ENCODE measurements at places on chromosomes 1 and 21.
A peak's percentile ranks its signal among the peaks of the same experiment; 100 is the strongest.

GRCh38 chr1:7278827-7279765 lies 492.0 kb upstream of the VAMP3 start:
- no peak for DNase-seq

GRCh38 chr1:201127755-201128455 lies 921 bp upstream of the ASCL5 start:
- DNase-seq = no peak

DNA sequence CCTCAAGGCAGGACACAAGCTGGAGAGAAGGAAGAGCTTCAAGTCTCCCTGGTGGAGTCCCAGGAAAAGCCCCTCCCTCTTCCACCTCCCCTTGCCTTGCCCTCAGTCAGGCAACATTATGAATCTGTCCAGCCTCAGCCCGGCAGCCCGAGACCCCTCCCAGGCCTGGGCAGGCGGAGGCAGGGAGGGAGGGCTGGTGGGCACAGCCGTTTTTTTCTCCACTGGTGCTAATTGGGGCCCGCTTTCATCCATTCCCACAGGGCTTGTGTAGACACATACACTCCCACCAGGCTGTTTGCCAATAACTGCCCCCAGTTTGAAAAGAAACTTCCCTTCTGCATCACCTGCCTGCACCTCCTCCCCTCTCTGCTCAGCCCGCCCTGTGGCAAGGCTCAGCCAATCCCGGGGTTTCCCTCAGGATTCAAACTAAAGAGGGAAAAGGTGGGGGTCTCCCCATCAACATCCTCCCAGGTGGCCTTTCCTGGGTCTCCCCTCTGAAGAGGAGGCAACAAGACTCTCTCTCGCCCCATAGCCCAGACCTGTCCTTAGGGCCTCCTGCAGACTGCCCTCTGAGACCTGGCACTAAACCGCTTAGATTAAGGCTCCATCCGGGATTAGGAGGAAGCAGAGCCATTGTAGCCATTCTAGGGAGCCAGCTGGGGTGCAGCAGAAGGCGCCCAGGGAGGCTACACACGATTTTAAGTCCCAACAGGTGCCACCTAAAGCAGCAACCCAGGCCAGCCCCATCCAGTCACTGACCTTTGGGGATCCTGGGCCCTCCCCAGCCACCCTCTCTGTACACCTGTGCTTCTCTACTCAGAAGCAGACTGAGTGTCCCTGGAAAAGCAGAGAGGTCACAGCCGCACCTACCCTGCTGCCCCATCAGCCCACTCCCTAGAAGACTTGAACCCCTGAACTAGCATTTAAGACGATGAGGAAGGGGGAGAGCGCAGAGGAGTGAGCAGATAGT lies 3.5 kb downstream of the IGSF9 start:
- no peak for DNase-seq

DNA sequence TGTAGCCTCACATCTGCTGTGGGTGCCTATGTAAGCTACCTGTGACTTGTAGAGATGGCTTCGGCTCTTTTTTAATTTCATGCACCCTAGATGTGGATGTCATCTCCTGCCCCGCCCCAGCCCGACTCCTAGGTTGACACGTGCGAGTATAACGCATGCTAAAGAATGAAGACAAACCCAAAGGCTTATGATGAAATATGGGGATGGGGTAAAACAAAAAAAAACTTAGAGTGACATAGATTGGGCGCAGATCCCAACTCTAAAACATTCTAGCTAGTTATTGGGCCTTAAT lies 613 bp upstream of the ERO1B start:
- no peak for DNase-seq

DNA sequence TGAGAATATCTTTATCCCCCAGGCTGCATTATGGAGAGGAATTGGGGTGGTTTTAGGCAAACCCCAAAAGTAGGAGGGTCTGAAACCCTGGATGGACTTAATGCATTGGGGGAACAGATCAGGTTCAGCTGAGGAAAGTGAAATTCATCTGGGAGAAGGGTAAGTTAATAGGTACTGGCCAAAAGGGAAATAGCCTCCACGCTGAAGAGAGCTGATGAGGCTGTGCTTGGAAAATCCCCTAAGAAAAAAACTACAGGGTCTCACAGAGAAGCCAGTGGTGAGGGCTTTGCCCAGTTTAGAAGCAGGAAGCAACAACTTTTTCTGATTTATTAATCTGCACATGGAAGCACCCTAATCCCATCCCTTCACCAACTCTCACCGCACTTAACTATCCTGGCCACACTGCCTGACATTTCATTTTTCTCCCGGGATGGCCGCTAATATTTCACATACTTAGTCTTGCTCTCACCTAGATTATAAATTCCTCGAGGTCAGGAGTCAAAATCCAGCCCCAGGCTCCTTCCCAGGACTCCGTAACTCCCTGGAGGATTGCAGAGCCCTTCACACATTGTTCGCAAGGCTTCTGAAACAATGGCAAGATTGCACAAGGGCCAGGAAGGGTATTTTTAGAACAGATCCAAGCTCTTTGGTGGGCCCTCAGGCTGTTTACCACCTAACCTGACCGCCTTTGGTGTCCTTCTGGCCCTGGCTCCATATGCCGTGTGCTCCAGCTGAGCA lies 60.9 kb upstream of the TARBP1 start:
- no peak for DNase-seq

DNA sequence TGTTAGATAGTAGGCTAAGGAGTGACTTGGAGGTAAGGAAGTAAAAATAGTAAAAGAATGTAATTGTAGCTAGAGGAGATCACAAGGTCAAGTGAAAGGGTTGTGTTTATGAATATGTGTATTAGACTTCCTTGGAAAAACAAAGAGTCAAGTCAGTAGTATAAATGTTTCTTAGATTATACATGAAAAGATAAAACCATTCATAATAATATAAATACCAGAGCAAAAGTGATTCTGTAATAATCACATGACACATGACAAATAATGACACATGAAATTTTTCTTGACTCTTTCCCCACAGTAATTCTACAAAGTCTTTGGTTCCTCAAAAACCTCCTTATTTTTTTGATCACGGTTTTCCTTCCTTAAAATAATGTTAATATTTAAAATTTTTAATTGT lies 56.4 kb downstream of the IVNS1ABP start:
- peak; percentile 23 for DNase-seq

DNA sequence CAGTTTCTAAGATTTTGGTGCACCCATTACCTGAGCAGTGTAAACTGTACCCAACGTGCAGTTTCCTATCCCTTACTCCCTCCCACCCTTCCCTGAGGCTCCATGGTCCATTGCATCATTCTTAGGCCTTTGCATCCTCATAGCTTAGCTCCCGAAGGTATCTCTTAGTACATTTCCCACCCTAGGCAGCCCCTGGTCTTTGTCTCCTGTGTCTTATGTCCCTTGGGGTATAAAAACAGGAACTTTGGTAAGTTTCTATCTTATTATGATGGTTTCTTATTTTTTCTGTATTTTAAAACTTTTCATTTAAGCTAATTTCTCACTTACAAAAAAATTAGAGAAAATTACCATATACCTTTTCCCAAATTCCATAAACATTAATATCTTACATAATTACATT lies 78.1 kb downstream of the URB2 start:
- DNase-seq = no peak

DNA sequence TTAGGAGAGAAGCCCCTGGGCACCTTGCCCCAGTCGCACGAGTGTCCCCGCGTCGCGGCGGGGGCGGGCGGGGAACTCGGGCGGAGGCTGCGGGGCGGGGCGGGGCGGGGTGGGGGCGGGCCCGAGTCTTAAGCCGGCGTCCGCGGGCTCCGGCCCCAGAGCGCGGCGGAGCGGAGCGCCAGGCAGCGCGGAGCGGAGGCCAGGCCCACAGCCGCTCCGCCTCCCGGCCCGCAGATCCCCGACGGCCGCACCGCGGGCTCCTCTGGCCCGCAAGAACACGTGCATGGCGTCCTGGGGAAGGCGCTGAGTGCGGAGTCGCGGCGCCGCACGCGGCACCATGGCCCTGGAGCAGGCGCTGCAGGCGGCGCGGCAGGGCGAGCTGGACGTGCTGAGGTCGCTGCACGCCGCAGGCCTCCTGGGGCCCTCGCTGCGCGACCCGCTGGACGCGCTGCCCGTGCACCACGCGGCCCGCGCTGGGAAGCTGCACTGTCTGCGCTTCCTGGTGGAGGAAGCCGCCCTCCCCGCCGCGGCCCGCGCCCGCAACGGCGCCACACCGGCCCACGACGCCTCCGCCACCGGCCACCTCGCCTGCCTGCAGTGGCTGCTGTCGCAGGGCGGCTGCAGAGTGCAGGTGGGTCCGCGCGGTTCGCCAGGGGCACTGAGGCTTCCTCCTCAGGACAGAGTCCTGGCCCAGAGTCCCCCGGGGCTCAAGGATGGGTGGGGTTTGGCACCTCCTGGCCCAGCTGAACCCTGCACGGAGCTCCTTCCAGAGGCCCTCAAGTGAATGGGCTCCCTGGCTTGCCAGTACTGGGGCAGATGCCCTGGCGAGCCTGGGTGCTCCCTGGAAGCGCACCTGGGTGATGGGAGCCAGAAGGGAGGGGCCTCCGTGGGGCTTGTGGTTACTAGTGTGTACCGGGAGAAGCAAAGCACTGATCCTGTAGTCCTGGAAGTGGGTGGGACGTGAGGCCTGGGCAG lies at the start of gene ESPN:
Gene ESPN (plus strand): TSS at position 158 of the 975 bp plus-strand sequence. CDS start 180 bp downstream, at position 338.
- DNase-seq = no peak

DNA sequence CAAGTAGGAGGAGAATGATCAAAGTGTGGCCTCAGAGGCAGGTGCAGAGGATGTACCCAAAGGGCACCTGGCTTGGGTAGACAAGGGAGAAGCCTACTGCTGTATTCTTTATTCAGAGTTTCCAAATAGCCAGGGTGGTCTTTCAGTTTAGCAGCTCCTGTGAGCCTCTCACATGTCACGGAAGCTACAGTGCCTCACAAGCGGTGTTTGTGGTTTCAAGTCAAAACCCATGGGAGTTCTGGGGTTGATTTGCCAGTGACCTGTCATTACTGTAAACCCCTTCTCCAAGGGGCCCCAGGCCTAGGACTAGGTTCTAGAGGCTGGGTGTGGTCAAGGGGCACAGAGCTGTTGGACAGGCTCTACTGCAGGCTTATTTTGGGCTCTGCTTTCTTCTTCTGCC lies 10.2 kb upstream of the IL10 start:
- DNase-seq = no peak

- no peak for DNase-seq
Measured at GRCh38 chr1:193068013-193068412, 8.6 kb downstream of the RO60 start.

DNA sequence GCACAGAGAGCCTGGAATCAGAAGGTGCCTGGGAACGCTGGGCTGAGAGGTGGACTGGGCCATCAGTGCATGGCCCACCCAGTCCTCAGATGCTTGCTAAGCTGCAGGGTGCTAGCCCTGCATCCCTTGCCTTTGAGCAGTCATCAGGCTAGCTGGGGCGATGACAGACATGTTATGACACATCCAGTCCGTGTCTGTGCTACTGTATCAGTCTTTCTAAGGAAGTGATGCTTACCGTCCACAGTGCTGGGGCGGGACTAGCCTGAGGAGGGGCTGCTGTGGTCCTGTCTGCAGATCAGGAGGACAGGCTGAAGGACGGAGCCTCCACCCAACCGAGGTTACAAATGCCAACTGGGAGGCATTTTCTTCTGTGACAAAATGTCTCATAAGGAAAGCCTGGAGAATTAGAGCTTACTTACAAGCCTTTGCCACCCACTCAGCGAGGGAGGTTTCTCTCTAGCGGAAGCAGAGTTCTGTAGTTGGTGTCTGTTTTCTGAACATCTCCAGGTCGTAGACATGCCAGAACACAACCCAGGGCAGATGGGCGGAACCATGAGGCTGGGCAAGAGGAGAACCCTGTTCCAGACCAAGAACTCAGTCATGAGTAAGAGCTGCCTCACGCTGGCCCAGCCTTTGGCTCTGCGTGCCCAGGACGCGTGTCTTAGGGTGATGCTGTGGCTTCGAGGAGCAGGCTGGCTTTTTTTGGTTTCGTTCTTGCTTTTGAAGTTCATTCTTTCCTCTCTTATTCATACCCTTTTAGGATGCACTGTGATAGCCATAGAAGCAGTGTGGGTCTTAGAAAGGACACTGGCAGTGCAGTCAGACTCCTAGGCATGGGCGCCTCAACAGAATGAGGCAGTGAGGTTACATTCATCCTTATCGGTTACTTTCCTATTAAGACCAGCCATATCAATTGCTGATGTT lies 14.3 kb downstream of the SLFNL1 start:
- DNase-seq = no peak

DNA sequence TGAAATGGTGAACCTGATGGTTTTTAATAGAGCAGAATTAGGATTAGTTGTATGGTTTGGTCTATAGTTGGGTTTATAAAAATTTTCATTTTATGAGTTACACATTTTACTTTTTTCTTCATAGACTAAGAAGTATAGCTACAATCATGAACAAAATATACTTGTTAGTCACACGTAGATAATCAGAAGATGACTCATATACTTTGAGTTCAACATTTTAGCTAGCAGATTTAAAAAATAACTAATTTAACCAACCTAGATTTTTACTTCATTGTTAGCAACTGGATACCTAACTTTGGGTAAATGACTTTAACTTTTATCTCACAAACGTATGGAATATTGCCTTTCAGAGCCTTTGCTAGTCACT lies 27.9 kb downstream of the MORC3 start:
- DNase-seq = no peak

GRCh38 chr1:27430903-27431600 lies 38.6 kb downstream of the GPR3 start:
- peak; percentile 77 for DNase-seq

GRCh38 chr21:40733024-40733397 lies 113.9 kb downstream of the DSCAM start:
- no peak for DNase-seq

GRCh38 chr1:15958793-15959192 lies 17.1 kb downstream of the ZBTB17 start:
- no peak for DNase-seq

- DNase-seq = no peak
Measured at GRCh38 chr1:226494092-226494609, 54.4 kb upstream of the STUM start.

DNA sequence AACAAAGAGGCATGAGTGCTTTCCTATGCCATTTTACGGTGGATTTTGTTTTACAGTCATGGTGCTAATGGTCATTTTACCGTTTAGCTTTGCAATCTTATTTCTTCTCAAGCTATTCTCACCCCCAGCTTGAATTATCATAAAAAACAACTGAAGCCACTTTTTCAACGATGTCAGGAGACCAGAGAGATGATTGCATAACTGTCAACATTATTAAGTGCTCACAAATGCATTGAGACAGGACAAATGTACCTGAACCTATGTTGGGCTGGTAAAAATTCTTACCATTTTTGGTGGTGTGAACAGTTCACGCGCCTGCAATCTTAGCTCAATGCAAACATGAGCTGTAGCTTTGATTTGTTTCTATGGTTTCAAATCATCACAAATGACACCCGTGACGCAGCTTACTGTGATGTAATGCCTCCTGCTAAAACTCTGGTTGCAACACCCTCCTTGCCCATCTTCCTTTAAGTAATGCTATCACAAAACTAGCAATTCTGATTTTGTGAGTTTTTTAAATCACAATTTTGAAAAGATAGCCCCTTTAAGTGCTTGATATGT lies 104.4 kb downstream of the UCHL5 start:
- DNase-seq = no peak

DNA sequence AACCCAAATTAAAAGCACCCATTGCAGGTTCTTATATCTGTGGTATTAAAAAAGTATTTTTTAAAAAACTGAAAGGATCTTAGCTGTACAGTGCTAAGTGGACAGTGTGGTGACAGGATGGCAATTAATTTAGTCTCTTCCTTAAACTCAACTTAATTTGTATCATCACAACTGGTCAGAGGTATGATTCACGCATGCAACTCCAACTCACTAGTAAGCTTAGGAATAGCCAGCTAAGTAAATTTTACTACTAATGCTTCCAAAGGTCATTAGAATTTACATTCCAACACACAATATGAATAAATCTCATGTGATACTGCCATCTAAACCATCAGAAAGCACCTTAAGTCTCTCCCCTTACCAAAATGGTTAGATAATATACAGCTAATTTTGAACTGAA lies 35.4 kb downstream of the ENAH start:
- no peak for DNase-seq

GRCh38 chr1:176789571-176790090 lies 326.7 kb downstream of the PAPPA2 start:
- no peak for DNase-seq

Data from COLO829 (cell line).